ENCODE measurements at places on chromosomes 4 and X.

DNA sequence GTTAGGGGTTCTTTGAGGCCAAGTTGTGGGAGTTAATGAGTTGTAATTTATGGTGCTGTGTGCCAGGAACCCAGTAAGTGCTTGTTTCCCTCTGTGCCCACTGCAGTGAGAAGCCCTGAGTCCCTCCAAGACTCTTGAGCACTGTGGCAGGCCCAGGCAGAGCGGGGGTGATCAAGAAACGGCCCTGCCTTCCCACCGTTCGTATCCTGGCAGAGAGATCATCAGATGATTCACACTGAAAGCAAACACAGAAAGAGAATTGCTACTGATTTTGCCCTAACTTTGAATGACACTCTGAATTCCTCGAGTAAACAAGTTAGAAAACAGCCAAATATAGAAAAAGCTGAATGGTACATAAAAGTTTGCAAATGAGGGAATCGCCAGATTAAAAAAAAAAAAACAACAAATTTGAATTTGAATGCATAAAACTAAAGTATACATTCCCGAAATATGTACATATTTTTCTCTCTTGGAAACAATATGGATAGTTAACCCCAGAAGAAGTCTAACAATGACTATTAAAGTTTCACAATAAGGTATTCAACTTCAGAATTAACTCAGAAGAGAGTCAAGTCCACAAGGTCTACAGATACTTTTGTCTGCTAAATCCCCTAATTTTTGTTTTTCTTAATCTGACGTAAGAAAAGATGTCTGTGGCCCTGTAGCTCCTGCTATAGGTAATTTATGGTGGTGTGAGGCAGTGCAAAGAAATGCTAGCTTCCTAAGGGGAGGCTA is 71.8 kb downstream of the AFAP1 start:
- DNase-seq = no peak

GRCh38 chr4:141387299-141387698 is 166.6 kb downstream of the ZNF330 start:
- DNase-seq = no peak

GRCh38 chrX:150508018-150508417 is 60.4 kb upstream of the MTM1 start:
- DNase-seq = no peak

- no peak for DNase-seq
These were observed 482.9 kb downstream of the NAF1 start for GRCh38 chr4:162683659-162684370.

GRCh38 chr4:145829629-145830395 is 108.8 kb downstream of the ZNF827 start:
- no peak for DNase-seq

- DNase-seq = no peak
These were observed 37.6 kb downstream of the TNIP3 start for GRCh38 chr4:121126449-121127006.

DNA sequence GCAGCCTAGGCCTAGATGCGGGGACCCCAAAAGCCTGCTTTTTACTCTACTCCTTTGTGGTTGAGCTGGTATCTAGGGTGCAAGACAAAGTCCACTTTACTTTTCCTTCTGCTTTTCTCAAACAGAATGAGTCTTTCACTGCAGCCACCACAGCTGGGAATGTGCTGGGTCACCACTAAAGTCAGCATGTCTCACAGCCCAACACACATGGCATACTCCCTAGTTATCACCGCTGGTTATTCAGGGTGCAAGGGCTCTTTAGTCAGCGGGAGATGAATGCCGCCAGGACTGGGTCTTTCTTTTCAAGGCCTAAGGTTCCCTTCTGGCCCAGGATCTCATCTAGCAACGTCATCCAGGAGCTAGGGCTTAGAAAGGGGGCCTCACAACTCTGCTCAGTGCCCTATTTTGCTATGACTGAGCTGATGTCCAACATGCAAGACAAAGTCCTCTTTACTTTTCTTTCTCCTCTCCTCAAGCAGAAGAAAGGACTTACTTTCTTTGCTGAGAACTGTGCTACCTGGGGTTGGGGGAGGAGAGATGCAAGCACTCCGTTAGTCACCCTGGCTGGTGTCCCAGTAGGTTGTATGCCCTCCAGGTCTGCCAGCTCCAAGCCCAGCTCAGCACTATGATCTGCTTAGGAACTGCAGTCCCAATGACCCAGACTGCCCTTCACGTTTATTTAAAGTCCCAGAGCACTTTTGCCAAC is 22.9 kb upstream of the STPG2 start:
- DNase-seq = no peak

DNA sequence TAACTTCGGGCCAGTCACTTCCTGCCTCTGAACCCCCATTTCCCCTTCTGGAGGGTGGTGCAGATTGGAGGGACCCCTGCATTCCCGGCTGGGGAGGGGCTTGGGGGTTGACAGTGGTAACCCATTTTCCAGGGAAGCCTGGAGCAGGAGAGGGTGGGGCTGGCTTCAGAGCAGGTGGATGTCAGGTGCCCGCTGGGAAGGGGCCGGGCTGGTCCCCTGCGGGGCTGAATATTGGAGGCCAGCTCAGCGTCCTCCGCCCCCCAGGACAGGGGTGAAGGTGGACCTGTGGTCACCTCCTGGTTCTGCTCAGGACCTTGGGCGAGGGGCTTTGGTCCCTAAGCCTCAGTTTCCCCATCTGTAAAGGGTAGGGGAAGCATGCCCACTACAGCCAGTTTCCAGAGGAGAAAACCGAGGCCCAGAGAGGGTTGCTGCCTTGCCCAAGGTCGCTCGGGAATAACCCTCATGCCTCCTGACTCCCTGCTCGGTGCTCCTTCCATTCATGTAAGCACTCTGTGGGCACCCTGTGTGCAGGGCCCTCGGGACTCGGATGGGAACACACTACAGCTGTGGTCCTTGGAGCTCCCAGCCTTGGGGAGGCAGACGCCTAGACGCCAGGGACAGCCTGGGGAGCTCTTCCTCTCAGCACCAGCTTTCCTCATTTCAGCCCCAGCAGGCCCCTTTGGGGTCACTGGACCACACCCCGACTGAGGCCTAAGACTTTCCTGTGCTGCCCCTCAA is 683 bp downstream of the MAN2B2 start:
- DNase-seq = no peak

DNA sequence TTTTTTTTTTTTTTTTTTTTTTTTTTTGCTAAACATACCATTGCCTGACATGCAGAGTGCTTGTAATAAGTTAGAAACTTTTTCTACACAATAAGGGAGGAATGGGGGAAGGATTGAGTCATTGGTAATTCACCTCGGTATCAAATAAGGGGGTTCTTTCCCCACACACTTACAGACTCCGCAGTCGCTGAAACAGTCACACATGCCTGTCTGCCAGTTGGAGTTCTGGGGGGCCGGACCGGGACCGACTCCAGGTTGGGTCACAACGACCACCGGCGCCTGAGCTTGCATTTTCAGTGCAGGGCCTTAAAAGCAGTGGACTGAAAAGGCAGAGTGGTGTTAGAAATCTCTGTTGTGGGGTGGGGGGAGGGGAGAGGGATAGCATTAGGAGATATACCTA is 6.9 kb downstream of the PLAC8 start:
- no peak for DNase-seq

DNA sequence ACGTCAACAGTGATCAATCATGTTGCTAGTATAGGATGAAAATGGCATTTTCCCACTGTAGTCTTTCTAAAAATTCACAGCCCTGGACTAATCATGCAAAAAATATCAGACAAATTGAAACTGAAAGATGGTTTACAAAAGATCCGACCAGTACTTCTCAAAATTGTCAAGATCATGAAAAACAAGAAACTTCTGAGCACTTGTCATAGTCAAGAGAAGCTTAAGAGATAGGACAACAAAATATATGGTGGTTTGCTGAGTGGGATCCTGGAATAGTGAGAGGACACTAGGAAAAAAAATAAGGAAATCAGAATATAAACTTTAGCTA is 101.1 kb downstream of the NAA11 start:
- DNase-seq = no peak

DNA sequence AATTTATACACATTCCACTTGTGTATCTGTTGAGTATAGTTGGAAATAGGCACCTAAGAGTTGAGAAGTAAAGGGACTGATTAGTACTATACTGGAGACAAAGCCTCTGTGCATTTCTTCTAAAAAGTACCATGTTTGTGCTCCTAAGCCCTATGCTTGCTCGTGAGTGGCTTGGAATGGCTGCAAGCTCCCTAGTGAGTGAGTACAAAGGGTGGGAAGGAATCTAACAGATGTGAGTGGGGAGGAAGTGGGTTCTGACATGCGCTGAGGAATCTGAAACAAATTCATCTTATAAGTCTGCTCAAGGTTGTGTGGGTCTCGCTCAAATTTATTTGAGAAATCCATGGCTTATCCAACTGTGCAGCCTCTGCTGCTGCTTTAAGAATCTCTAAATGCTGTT is 13.3 kb downstream of the SPCS3 start:
- no peak for DNase-seq

- DNase-seq = no peak
These were observed 131.3 kb downstream of the FAAH2 start for GRCh38 chrX:57417827-57418226.

- DNase-seq = no peak
These were observed 176.9 kb downstream of the SLIT2 start for GRCh38 chr4:20428436-20429160.

- DNase-seq = no peak
These were observed 23.3 kb downstream of the GLRA3 start for GRCh38 chr4:174805746-174806145.

DNA sequence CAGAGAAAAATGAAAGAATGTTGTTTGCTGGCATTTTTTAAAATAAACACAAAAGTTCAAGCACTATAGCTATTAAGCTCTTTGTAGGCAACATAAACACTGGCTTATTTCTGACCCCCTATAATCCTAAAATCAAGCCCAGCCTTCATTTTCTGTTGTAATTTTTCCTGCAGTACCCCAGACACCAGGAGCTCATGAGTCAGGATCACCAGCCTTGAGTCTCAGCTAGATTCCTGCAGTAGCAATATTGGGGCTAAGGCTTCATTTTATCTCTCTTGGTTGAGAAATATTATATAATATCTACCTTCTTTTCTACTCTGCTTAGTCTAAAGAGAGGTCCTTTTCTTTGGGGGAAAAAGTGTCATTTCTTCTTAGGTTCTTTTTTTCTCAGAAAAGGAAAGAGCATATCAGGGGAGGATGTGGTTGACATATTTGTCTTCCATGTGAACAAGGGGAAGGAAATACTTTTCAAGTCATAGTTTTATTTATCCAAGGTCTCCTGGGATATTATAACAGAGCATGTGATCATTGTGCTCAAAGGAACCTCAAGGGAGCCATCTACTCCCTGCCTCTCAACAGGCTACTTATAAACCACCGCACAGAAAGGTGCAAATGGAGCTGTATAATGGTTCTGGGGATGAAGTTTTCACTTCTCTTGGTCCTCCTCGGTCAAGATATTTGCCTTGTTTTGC is 678.3 kb upstream of the NR3C2 start:
- no peak for DNase-seq

DNA sequence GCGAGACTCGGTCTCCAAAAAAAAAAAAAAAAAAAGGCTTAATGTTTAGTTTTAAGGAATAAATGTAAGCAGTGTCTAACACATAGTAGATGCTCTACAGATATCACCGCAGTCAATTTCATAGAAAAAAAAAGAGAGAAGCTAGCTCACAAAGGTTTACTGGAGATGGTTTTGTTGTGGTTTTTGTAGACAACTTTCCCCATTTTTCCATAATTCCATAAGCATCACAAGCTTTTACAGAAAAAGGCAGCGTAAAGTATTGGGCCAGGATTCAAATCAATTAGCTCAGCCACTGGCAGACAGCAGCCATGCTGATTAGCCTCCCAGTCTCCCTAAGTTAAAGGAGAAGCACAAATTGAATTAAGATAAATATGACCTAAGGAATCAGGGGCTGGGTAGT is 1.5 kb downstream of the GRSF1 start:
- no peak for DNase-seq

DNA sequence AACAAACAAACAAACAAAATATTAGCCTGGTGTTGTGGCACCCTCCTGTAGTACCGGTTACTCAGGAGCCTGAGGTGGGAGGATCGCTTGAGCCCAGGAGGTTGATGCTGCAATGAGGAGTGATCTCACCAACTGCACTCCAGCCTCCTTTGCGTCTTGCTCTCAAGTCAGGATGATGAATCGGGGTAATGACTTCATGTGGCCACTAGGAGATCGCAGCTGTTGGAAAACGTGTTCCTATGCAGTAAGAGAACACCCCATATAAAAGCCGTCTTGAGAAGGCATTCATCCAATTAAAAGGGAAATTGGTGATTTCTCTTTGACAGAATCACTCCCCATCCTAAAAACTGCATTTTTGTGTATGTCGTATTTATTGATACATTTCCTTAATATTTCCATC is 6.9 kb downstream of the CCNB3 start:
- peak; percentile 17 for DNase-seq

- peak; percentile 72 for DNase-seq
These were observed 147.7 kb downstream of the SH3KBP1 start for GRCh38 chrX:19739683-19740082.

DNA sequence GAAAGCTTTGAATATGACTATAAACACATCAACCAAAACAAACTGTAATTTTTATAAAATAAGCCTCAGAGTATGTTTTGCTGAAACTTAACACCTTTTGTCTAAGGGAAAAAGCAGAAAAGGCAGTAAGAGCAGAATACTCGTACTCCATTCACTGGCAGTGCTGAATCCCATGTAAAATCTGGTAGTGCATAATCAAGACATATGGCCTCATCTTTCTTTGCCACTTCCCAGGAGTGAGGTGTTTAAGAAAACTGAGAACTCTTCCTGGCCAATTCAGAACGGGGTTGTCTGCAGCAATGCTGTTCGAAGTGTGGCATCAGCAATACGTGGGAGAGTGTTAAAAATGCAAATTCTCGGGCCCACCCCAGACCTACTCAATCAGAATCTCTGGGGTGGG is 302.0 kb downstream of the PACRGL start:
- DNase-seq = no peak

DNA sequence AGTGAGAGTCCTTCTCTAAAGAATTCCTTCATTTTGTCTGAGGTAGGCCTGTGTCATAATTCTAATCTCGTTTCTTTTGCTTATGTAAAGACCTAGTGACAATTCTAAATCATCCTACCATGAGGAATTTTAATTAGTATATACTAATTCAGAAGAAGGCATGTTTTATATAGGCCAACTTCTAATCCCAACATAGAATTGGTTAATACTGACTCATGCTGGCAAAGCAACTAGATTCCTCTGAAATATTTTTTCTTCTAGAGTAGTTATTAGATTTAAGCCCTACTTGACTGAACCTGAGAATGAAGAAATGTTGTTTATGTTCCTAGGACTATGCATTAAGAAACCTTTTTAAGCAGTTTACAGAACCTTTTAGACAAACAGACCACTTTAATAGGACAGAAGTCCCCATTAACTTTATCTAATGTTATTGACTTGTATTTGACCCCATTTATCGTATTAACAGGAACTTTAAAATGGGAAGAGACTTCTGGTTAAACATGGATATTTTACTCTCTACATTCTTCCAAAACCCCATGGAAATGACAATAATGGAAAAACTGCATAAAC is 56.1 kb upstream of the EIF1AX start:
- no peak for DNase-seq

- no peak for DNase-seq
These were observed 30.5 kb downstream of the CNGA2 start for GRCh38 chrX:151765026-151765425.

GRCh38 chrX:118360429-118361125 is 14.7 kb downstream of the WDR44 start:
- DNase-seq = no peak

GRCh38 chrX:84724576-84724975 is 222.3 kb upstream of the HDX start:
- DNase-seq = no peak

Measured in suppressor macrophage (primary cell).